Stimulated activated CD8-positive, alpha-beta memory T cell treated with anti-CD3 and anti-CD28 coated beads, Interleukin-12 subunit alpha, Interleukin-12 subunit beta, amount 100 ng/mL, for 4 hours (primary cell): ENCODE measurements at places on chromosomes 1 and 21.

GRCh38 chr1:248686815-248687214 lies 15.8 kb downstream of the OR14I1 start:
- no peak for DNase-seq

DNA sequence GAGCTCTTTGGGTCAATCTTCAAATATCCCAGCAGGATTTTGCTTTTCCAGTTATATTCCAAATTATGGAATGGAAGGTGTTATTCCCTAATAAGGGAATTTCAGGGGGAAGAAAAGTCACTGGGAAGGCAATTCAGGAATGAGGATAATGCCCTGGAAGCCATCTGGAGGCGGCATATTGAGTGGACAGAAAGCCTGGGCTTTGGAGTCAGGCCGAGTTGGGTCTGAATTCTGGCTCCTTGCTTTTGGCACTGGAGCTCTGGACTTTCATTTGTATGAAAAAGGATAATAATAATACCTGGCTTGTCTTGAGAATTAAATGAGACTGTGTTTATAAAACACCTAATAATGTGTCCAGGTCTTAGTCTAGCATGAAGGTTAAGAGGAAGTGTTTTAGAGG lies 16.5 kb downstream of the GREM2 start:
- no peak for DNase-seq

- DNase-seq: no peak
Measured at GRCh38 chr1:94887603-94888171, 39.2 kb downstream of the CNN3 start.

DNA sequence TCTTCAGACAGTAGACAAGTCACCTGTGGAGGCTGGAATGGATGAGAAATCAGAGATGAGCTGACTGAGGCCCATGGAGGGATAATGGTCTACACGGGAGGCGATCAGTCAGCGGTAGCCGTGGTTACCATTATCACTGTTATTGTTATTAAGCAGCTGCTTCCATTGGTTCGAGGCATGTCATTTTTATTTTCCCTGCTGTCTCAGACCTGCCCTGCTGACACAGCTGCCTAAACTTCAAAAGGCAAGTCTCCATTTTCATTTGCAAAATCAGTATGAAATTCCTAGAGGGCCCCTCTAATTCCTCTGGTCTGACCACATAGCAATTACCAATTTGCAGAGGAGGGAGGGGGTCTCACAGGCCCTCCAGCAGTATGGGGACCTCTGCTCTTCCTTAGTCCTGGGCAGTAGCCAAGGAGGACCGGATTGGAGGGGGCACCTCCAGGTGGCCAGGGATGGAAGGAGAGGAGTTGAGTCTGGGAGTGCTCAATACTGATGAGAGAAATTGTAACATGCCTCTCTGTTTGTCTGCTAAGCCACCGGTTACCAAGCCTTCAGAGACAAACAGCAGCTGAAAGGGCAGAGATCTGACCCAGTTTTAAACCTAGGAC lies 184.2 kb downstream of the TRABD2B start:
- DNase-seq: no peak

GRCh38 chr21:38013741-38014140 lies 97.5 kb upstream of the KCNJ6 start:
- DNase-seq: no peak

GRCh38 chr1:25924454-25924853 lies 18.2 kb upstream of the STMN1 start:
- DNase-seq: no peak
